ENCODE measurements at places on chromosomes 3 and 15.

GRCh38 chr3:193874512-193874911 lies 261.4 kb upstream of the HES1 start:
- no peak for DNase-seq

DNA sequence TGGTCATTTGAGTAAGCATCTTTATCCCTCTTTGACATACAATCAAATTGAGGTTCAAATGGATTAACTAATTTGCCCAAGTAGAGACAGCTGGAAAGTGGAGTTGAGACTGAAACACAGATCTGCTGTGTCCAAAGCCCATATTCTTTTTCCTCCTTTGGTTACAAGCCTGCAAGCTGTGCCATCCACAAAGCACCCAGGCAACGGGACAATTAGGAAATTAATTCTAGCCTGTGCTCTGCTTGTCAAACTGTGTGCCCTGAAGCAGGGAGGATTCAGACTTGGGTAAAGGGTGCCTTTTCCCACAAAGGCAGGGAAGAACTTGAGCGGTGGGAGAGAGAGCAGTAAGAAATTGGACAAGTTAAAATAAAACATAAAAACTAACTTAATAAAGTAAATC lies 127.9 kb downstream of the DTWD1 start:
- no peak for DNase-seq

DNA sequence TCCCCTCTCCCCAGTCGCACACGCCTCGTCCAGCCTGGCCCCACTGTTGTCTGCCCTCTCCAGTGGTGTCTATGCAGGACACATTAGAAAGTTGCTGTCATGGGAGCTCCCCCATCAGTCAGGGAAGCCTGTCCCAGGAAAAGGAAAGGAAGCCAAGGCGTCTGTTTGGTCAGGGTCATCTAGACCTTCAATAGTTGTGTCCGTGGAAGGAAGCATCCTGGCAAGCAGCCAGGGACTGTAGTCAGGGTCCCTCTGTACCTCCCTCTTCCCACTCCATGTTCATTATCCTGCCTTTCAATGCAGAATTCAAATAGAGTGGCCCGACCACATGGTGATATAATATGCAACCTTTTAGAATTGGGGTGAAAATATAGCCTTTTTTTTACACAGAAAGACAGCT lies 60.7 kb upstream of the RAB6B start:
- DNase-seq, result no peak

- DNase-seq, result no peak
These were observed 6.1 kb upstream of the MESP2 start for GRCh38 chr15:89770041-89770440.

- no peak for DNase-seq
These were observed 164.8 kb upstream of the CBLB start for GRCh38 chr3:106033654-106034053.

GRCh38 chr3:99895131-99895696 lies 77.6 kb downstream of the CMSS1 start:
- no peak for DNase-seq

- DNase-seq, result no peak
These were observed 43.8 kb upstream of the FBXL22 start for GRCh38 chr15:63553388-63553791.

DNA sequence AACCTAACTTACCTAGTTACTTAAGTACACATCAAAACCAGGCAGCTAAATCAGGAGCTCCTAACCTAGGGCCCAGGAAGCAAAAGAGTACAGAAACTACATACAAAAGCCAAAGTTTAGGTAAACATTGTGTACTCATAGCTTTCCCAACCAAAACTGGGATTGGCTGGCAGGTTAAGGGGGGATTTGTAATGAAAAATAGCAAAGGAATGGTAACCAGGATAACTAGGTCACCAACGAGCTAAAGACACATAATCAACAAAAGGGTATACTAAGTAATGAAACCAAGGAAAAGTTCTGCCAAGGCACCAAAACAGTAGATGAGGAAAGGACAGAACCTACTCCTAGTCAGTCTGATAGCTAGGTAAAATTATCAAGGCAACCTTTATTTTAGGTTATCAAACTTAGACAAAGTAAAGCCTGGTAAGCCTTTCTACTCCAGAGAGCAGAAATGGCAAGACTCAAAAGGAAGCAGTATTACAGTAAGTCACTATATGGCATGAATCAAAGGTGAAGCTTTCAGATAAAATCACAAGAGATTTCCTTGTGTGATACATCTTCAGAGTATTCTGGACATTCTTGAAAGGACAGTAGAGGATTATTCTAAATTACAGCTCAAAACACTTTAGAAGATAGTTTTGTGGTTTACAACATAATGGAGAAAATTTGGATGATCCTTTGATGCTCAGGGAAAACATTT lies 10.2 kb downstream of the TRA2B start:
- DNase-seq, result no peak

GRCh38 chr3:192365571-192365970 lies 361.8 kb downstream of the FGF12 start:
- DNase-seq, result no peak

DNA sequence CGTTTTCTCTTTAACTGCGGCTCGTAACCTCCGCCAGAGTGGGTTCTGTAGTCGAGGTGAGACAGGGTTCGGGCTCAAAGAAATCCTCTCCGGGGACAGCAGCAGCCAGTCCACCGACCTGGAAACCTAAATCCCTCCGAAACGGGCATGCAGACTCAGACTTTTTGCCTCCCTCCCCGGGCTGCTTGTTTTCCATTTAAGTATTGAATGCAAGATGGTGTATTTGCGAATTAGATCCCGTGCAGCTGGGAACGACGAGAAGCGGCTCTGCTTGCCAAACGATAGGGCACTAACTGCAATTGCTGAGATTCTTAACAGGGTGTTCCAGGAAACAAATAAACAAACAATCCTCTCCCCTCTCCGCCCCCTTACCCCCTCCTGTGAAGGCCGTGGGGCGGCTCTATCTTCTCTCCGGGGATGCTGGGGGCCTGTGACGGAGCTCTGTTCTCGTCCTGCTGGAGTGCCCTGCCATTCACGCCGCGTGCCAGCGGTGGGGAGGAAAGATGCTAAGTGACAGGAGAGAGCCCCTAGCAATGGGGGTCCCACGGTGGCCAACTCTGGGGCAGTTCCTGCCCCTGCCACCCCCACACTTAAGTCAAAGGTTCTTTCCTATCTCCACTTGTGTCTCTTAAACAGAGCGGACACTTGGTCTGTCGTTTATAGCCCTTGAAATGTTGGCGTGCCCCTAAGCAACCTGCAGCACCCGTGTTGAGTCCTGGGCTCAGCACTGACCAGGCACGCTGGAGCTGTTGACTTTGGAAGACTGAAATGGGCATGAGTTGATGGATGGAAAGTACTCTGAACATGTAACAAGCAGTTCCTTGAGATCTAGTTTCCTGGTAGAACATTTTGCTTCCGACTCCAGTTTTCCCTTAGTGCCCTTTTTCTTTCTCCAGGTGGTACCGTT lies 1.3 kb upstream of the ETV5 start:
- no peak for DNase-seq

- no peak for DNase-seq
These were observed 4.1 kb downstream of the TJP1 start for GRCh38 chr15:29818141-29818540.

DNA sequence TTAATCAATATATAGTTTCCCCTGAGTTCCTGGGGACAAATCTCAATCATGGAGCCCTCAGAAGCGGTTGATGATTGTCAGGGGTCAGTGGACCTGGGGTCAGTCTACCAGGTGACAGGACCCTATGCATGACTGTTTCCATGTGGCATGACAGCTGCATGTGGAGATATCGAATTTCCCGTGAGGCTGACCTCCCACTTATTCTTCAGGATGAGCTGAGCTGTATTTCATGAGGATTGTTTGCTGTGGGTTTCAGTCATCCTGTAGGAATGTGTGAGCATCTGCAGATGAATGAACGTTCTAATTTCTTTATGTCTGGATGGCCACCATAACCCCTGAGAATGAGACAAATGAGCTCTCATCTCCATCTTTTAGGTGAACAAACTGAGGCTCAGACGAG lies 93.0 kb upstream of the HES1 start:
- no peak for DNase-seq

DNA sequence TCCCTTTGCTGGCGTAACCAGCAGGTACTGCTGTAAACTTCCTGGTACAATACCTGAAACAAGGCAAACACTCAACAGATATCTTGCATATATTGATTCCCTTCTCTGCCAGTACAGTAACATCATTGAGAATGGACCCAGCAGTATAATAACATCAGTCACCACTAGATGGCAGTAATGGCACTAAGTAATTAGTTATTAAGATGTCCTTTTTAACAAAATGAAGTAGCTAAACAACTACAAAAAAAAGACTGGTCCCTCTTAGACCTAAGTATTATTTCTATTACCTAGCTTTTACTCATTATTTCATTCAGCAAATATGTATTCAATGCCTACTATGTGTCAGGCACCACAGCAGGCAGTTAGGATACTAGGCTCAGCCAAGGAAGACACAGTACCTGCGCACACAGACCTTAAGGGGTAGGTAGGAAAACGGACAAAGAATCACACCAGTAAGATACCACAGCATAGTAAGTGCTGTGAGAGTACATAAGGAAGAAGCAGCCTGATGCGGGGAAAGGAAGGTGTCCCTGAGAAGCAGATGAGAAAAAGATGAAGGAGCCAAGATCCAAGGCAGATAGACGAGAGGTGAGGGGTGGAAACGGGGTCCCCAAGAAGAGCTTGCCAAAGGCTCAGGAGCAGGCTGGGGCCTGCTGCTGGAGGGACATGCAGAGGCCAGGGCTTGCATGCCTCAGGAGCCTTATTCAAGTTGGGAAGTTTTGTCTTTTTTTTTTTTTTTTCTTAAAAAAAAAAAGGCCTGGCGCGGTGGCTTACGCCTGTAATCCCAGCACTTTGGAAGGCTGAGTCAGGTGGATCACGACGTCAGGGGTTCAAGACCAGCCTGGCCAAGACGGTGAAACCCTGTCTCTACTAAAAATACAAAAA lies 102.7 kb upstream of the CHD2 start:
- no peak for DNase-seq

DNA sequence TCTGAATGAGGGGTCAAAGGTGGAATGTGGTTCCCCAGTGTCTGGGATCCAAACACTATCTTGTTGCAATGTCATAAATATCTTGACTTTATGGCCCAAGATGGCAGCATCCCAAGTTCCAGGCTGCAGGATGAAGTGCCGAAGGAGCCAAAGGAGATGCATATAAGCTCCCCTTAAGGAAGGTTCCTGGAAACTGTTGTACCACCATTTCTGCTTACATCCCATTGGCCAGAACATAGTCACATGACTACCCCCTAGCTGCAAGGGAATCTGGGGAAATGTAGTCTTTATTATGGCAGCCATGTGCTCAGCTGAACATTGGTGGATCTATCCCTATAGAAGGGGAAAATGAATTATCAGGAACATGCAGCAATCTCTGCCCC lies 54.3 kb downstream of the BDH1 start:
- DNase-seq, result no peak

GRCh38 chr3:170368921-170369320 lies 11.4 kb downstream of the SKIL start:
- no peak for DNase-seq

DNA sequence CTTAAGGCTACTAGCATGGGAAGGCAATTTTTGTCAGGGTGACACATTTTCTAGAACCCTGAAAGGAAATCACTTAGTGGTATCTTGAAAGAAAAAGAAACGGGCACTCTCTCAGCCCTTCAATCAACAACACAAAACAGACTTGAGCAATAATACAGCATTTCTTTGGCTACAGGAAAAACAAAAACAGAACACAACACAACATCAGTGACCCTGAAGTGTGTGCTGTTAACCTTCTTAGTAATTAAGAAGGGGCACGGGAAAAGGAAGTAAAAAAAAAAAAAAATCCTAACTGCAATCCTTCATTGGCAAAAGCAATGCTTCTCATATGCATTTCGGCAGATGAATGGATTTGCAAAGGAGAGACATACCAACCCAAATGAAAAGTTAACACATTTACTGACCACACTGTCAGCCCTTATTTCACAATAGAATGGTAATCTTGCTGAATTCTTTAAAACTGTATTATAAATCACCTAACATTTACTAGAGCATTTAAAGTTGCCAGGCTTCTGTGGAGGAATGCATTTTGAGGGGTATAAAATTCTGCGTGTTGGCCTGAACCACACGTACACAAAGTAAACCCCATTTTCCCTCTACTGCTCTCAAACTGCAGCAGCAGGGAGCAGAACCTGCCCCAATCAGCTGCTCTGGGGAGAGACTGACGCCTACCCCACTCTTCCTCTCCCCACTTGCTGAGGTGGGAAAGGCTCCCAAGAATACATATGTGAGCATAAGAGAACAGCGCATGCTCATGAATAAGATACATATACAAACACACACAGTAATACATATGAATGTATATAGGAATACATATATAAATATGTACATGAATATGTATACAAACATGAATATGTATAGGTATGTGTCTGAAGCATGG lies 198.5 kb downstream of the FOXP1 start:
- DNase-seq, result no peak

DNA sequence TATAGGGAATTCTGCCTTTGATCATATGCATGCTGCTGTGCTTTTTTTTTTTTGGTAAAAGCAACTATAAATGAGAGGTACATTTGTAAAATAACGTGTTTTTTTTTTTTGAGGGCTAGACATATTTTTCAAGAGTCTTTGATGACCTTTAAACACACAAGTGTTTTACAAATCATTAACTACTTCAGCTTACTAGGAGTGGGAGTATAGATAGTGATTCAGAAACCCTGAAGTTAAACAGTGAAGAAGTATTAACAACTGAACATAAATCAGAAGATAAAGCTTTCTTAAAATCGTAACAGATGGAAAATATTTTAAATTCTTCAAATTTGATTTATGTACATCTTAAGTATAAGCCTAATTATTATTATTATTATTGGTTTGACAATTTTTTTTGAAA lies 2.9 kb upstream of the GMNC start:
- DNase-seq, result no peak

DNA sequence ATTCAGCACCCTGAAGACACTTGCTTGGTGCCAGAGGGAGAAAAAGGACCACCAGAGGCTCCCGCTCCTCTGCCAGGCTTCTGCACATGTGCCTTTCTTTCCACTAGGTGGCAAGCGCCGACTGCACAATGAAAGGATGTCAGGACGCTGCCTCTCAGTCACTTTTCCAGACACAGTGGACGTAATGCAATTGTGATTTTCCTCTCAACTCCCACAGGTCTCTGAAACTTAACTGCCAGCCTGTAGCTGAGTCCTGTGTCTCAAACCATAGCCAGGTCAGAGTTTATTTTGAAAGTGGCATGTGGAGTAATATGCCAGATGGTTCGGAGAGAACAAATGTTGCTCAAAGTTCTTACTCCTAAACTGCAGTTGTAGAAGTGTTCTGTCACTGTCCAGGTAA lies 162.9 kb downstream of the ITPR1 start:
- DNase-seq, result no peak

DNA sequence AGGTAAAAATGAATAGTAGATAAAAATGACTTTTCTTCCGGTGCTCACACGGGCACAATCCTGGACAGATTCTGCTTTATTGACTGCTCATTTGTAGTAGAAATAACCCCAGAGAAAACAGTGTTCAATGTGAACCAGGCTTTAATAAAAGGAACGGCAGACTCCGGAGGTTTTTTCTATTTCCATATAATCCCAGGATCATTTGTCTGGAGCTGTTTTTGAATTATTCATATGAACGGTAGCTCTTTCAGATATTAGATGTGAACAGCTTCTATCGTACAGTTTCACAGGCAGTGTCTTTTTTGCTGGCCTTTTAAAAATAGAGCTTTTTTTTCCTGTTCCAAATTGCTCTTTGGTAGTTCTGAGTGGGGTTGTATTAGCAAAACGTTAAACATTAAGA lies 347.3 kb downstream of the MFSD1 start:
- DNase-seq, result no peak
